CD4-positive, alpha-beta T cell treated with Interferon gamma for 1 hour (primary cell): ENCODE measurements at places on chromosomes 7 and 10.

GRCh38 chr10:69657430-69657829 lies 27.4 kb downstream of the FAM241B start:
- no peak for DNase-seq

DNA sequence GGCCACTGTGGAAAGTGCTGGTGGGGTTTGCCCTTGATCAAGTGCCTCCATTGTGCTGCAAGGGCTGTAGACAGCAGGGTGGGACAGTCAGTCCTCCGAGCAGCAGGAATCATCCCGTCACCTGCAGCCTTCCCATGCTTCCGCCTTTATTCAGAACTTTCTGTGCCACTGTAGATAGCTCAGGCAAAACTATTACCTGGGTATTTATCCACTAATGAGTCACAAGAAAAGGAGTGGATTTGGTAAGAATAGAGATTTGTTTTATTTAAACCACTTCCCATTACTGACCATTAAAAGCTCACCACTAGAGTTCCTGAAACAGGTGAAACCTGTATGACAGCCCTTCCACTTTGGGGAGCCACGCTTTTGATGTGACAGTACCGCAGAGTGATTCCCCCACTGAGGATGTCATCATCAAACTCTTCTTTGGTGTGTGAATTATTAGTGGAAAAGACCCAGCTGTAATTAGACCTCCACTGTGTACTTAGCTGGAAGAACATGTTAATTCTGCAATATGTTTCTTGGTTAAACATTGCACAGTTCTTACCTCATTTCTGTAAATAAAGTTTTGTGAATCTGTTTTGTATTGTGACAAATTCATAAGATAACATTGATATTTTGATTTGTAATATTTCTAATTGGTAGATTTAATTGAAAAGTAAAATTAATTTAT lies 208.8 kb downstream of the MLLT10 start:
- DNase-seq, result no peak

- DNase-seq, result no peak
These were observed 104.6 kb upstream of the INSIG1 start for GRCh38 chr7:155192961-155193640.

- DNase-seq, result no peak
These were observed 45.2 kb downstream of the PNLIPRP3 start for GRCh38 chr10:116472891-116473290.

GRCh38 chr7:38315410-38315809 lies 42.0 kb upstream of the TARP start:
- DNase-seq, result no peak
